ENCODE measurements at places on chromosomes 7 and 10.

GRCh38 chr10:112639298-112639697, 192.3 kb downstream of the VTI1A start:
- no peak for DNase-seq

DNA sequence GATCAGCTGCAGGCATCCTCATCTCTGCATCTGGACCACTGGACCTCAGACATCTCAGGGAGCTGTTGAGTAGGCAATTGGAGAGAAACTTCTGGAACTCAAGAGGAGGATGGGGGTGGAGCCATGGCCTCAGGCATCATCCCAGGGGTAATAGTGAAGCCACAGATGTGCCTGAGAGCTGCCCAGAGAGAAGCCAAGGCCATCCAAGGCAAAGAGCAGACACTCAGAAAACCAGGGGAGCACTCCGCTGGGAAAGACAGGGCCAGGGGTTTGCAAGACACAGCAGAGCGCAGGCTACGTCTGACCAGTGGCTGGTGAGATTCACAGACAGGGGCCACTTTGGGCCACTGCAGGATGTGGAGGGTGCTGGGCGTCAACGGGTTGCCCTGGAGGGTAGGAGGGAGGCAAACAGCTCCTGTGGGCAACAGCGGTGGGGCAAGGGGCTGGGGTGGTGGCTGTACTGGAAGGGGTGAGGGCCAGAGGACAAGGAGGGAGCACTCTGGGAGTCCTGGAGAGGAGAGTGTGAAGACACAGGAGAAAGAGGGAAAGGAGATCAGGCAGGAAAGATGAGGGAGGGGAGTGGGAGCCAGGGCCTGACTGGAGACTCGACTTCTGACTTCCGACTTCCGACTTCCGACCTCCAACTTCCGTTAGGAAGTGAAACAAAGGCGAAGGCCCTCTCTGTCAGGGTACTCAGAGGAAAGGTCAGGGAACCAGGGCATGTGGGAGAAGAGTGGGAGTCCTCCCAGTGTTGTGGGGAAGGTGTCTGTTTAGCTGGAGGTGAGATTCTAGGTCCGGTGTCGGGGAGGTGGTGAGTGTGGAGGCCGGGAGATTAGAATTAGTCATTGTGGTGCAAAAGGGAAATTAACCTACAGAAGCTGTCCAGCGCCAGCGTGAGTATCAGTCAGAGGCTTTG, 69.7 kb upstream of the ANTXRL start:
- no peak for DNase-seq

DNA sequence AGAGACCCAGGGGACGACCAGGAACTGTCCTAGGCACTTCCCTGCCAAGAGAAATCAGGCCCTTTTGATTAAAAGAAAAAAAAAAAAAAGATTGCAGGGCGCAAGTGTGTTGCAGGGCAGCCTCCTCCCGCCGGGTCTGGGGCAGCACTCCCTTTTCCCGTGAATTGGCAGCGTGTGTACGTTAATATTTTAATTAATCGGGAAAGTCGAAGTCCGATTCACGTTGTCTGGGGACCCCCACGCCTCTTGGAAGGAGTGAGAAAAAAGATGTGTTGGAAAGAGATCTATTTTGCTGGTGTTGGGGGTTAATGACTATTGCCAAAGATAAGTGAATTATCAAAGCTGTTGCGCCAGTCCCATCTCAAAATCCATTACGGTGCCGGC, 1.3 kb upstream of the EBF3 start:
- DNase-seq = no peak

- DNase-seq = peak; percentile 76
These were observed 12.5 kb downstream of the SFRP5 start for GRCh38 chr10:97759158-97759887.

GRCh38 chr10:105974803-105975456, 1189.6 kb downstream of the SORCS1 start:
- no peak for DNase-seq

GRCh38 chr7:55517191-55517633, 55.1 kb downstream of the VOPP1 start:
- no peak for DNase-seq

DNA sequence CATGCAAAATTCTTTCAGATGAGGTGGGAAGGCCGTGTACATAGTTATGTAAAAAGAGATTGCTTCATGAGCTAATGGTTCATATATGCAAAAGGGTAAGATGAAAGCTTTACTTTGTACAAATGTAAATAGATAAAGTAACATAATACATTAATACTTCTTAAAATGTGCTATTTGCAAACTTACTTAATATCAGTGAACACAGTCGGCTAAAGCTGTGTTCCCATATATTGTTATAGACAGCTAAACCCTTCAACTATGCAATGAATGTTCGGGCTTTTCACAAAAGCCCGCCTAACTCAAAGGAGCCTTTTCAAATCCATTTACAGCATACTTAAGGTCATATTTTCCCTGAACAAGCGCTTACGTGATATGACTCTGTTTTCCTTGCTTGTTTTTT, 340.6 kb upstream of the GALNT17 start:
- no peak for DNase-seq

GRCh38 chr10:102669206-102670064, 25.2 kb downstream of the TRIM8 start:
- no peak for DNase-seq

DNA sequence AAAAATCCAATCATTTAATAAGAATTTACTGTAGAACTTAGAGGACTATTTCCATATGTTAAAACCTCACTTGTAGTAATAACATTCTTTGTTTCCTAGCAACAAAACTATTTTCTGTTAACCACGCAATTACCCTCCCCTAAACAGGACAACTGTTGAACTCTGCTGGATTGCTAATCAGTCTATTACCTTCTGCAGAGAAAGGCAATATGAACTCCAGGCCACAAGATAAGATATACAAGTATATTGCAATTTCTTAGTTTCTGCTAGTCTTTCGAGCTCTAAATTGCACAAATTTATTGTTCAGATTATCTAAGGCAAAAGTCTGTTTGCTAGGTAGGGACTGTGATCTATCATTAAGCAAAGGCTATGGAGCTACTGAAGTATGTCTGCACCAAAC, 920.1 kb upstream of the LRRN3 start:
- DNase-seq = no peak

DNA sequence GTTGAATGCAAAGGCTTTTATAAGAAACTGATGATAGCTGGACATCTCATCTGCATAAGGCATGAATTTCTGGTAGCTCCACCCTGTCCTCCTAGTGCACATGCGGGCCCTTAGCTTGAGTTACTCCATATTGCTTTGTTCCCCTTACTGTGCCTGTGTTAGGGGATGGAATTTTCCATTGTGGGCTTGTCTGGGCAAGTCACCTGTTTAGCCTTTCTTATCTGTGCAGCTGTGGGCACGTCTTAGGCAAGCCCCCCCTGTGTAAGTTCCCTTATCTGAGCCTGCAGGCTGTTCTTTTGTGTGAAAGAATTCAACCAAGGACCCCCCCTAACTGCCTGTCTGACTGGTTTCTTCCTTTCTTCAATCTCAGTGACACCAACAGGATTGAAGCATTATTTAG, 14.5 kb upstream of the CROT start:
- DNase-seq = no peak

- DNase-seq = peak; percentile 14
These were observed 711 bp downstream of the KIF20B start for GRCh38 chr10:89702121-89702480.

- no peak for DNase-seq
These were observed 220.5 kb downstream of the KLF6 start for GRCh38 chr10:3564346-3565002.

GRCh38 chr10:60312818-60313588, 76.7 kb downstream of the ANK3 start:
- no peak for DNase-seq

DNA sequence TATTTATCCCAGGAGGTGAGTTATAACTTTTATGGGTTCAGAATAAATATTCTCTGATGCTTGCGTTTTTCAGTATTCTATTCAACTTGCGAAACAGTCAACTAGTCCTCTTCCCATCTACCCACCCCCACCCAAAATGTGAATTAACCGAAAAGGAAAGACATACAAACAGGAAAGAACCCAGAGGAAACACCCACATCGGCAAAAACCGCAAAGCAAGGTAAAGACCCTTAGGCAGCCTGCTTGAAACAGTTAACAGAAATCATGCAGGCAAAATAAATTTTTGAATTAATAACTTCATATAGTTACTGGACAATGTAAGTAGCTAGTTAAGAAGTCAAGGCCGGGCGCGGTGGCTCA, 5.4 kb downstream of the ZC3HAV1 start:
- DNase-seq = no peak

- DNase-seq = peak; percentile 66
These were observed 709 bp downstream of the ARPC1B start for GRCh38 chr7:99375070-99375807.

GRCh38 chr10:28177944-28178637, 124.8 kb downstream of the MPP7 start:
- peak; percentile 29 for DNase-seq

DNA sequence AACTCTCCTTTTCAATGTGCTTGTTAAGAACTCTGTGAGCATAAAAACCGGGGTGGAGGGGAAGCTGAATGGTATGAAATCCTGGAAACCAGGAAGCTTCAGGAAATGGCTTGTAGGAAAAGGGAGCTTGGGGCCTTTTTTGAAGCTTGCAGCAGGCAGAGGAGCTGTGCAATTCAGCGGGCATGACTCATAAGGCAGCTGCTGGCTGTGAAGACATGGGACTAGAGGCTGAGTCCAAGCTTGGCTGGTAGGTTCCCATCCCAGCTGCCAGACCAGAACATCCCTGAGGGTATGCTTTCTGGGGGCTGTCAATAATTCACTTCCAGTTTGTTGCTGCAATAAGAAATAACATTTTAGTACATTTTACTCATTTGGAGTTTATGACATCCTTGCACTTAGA, 36.8 kb upstream of the CDC14C start:
- no peak for DNase-seq

- DNase-seq = no peak
These were observed 74.7 kb upstream of the CAMK2B start for GRCh38 chr7:44400033-44400511.

DNA sequence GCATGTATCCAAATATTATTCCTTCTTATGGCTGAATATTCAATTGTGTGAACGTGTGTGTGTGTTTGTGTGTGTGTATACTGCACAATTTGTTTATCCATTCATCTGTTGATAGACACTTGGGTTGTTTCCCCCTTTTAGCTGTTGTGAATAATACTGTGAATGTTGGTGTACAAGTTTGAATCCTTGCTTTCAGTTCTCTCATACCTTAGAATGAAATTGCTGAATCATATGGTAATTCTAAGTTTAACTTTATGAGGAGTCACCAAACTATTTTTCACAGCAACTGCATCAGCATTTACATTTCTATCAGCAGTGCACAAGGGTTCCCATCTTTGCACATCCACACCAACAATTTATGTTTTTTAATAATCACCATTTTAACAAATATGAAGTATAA, 86.9 kb upstream of the GATAD1 start:
- no peak for DNase-seq

DNA sequence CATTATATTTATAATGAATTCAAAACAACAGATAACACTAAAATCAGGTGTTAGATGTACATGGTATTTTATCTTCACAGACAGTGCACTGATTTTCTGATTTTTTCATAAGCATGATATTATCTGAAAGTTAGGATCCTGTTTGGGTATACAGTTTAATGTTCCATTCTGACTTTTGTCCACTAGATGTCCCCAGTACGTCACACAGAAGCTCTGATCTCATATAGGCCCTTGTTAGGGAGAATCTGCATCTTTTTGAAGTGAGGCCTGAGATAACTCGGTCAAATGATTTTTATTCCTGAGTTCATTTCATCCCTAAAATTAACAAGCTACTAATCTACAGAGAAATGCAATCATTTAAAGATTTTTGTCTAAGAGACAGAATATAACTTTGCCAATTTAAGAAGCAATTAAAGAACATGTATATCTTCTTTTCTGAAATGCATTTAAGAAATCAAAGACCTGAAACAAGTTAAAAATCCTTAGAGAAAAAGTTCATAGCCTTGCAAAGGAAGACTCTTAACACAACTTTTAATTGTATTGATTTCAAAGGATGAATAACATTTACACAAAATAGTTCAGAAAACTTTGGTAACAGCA, 72.0 kb upstream of the TES start:
- DNase-seq = peak; percentile 25

DNA sequence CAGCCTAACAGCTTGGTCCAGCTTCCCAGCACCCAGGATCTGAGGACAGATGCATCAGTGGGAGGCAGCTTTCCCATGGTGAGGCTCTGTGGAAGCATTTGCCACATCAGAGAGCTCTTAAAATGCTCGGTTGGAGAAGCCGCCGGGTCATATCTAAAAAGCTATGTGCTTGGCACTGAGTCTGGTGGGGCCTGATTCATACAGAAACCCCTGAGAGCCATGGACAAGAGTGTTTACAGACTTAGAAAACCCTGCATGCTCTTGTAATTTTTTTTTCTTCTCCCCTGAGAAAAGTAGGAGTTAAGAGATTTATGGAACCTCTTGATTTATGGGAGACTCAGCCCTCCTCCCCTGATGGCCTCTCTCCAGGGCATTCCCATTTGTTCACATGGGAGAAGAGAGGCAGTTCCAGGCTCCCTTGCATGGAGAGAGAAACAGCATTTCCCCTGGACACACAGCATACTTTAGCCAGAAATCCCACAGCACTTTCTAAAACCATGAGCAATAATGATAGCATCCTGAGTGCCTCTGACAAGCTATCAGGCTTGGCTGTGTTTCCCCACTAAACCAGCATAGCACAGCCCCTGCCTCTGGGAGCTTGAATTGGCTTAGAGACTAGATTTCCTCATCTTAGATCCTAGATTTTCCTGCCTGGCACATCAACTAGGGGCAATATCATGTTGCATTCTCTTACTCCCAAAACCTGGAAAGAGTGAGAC, 322.1 kb upstream of the AUTS2 start:
- no peak for DNase-seq

DNA sequence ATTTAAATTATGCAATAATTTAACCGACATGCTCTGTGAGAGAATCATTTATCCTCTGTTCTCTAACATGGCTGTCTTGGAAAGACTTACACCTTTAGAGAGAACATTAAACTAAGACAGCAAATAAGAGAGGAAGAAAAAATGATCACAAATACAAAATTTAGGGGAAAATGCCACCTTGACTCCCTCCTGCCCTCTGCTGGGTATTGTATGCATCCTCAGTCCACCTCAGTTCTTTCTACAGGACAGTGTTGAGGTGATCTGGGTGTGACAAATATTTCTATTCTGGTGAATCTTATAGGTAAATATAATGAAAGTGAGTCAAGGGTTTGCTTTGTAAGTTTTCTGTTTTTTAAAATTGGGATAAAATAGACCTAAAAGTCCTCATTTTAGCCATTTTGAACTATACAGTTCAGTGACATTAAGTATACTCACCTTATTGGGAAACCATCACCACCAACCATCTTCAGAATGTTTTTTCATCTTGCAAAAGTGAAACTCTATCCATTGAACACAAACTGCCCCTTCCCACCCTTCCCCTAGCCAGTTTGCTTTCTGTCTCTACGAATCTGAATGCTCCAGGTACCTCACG, 61.5 kb upstream of the ELMO1 start:
- no peak for DNase-seq

GRCh38 chr10:59843748-59844147, 62.6 kb downstream of the CCDC6 start:
- DNase-seq = no peak

DNA sequence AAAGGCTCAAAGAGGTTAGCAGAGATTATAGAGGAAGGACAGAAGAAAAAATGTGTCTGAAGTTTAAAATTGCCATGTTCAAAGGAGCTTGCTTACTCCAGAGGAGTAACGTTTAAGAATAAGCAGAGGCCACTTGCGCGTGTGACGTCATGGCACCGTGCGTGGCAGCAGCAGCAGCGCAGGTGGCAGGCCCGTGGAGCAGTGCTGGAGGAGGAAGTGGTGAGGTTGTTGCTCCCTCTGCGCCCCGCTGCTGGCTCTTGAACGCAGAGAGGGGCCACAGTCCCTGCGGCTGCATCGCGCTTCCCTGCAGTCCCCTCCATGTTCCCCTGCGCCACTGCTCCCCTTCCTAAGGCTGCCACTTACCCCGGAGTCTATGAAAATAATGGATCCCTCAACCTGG, 37.5 kb downstream of the GDI2 start:
- DNase-seq = no peak
